ENCODE measurements at places on chromosomes 3 and 15. TPM values are rescaled to one million over a fixed set of nuclear protein-coding genes. Genes with fewer than 3 reads are reported as not detected.

Gene B3GNT5
- polyA plus RNA-seq = 9.2 TPM

Gene SLC9C1
- 0.42 TPM for polyA plus RNA-seq

Gene HRH1
- polyA plus RNA-seq = 3.0 TPM

Gene SFMBT1
- polyA plus RNA-seq = 7.8 TPM

Gene GPR149
- 0.10 TPM for polyA plus RNA-seq

Gene PDE8A
- polyA plus RNA-seq = 25.6 TPM

Gene CCNB2
- polyA plus RNA-seq = 14.1 TPM

Gene ZPLD1
- polyA plus RNA-seq = not detected

Gene CLDN11
- polyA plus RNA-seq = 1.7 TPM

DNA sequence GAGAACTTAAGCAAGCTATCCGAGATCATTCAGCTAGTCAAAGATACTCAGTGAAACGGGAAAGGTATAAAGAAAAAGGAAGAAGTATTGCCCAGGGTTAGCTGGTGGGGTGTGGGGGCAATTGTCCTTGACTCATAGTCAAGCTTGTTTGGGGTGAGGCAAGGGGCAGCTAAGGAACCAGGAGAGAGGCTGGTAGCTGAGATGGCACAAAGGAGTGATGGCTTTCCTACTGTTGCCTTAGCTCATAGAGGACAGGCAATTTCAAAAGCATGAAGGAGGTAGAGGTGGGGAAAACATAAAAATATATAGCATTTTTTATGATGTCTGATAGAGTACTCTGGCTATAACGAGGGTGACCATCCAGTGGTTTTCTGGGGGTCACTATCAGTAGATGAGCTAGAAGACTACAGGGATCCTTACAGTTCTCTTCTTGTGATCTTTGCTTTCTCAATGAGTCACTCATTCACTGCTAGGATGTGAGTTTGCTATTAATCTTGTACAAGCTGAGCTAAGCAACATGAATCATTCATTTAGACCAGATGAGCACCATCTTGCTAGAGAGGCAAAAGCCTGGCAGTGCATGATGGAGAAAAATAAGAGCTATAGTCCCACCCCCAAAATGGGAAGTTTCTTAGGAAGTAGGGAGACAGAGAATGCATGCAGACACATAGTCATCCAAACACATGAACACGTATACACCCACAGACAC lies 207.1 kb upstream of the PFN2 start:
- no peak for DNase-seq

- peak; percentile 71 for DNase-seq
Measured at GRCh38 chr3:16085884-16086608, 88.4 kb upstream of the GALNT15 start.

GRCh38 chr15:85164841-85165466 lies 183.3 kb downstream of the PDE8A start:
- DNase-seq = no peak

DNA sequence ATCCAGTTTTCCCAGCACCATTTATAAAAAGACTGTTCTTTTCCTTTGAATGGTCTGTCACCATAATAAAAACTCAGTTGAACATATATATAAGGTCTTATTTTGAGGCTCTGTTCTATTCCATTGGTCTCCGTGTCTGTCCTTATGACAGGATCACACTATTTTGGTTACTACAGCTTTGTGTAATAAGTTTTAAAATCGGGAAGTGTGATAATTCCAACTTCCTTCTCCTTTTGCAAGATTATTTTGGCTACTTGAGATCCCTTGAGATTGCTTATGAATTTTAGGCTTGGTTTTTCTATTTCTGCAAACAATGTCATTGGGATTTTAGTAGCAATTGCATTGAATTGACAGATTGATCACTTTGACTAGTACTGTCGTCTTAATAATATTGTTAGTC lies 35.7 kb downstream of the SACM1L start:
- DNase-seq = no peak

DNA sequence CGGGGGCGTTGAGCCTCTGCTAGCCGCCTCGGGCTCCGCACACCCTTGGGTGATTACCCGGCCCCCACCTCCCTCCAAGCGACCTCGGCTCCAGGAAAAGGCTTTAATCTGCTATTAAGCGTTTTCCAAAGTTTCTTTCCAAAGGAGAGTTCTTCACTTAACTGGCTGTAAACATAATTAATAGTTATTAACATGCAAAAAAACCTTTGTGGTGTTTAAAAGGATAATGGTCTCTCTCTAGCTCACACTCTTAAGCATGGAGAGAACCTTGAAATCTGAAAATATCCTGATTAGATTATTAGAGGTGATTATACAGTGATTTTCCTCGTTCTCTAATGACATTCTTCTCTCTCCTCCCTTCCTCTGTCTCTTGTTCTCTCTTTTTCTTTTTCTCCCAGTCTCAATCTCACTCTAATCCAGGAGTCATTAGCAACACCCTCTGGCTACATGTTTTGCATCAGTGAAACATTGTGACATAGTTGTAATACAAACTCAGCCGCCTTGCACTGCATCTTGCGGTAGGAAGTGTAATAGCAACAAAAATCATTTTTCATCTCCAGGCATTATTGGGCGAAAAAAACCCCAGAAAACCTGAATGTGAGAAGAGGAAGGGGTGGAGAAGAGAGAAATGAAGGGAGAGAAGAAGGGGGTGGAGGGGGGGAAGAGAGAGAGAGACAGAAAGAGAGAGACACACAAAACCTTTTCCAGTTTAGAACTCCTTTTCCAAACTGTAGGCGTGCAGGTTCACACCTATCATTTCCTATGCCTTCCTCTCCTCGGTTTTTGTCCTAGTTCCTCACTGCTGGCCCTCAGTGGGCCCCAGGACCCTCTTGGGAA lies 24.4 kb downstream of the NR2F2 start:
- DNase-seq = no peak

DNA sequence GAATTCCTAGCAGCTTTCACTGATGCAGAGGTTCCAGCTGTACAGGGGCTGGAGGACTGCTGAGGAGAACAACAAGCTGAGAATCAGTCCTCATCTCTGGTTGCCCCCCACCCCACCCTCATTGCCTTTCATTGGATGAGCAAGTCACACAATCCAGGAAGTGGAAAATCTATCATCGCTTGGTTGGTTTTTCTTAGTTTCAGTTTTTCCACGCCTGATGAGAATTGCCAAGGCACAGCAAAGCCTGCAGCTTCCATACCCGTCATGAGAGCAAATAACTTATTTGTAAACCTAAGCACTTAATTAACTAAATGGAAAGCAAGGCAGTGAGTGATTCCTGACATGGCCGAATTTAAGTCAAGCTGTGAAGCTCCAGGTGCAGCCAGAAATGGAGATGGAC lies 21.4 kb upstream of the LIPC start:
- no peak for DNase-seq

DNA sequence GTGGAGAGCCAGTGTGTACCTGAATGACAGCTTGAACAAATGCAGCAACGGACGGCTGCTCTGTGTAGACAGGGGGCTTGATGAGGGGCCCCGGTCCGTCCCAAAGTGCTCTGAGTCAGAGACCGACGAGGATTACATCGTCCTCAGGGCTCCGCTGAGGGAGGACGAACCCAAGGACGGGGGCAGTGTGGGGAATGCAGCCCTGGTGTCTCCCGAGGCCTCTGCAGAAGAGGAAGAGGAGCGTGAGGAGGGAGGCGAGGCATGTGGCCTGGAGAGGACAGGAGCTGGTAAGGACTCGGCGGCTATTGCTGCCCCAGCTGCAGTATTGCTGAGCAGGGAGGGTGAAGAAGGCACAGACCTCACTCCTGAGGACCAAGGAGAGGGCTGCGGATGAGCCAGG lies 54.4 kb upstream of the WNT7A start:
- DNase-seq = no peak

- no peak for DNase-seq
Measured at GRCh38 chr3:100941041-100941440, 52.2 kb downstream of the ABI3BP start.

GRCh38 chr15:68586274-68586961 lies 7.6 kb downstream of the CORO2B start:
- DNase-seq = no peak

DNA sequence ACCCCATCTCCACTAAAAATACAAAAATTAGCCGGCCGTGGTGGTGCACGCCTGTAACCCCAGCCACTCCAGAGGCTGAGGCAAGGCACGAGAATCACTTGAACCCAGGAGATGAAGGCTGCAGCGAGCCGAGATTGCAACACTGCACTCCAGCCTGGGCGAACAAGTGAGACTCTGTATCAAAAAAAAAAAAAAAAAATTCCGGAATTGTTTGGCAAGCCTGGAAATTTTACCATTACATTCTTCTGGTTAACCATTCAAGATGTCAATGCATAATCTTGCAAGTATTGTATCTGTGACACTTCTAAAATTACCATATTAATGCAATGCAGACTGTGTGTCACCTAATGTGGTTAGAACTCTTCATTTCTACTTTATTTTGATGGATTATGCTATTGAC lies 67.0 kb downstream of the CSNK1G1 start:
- DNase-seq = no peak

- no peak for DNase-seq
Measured at GRCh38 chr3:187334904-187335303, 33.3 kb upstream of the RTP4 start.

DNA sequence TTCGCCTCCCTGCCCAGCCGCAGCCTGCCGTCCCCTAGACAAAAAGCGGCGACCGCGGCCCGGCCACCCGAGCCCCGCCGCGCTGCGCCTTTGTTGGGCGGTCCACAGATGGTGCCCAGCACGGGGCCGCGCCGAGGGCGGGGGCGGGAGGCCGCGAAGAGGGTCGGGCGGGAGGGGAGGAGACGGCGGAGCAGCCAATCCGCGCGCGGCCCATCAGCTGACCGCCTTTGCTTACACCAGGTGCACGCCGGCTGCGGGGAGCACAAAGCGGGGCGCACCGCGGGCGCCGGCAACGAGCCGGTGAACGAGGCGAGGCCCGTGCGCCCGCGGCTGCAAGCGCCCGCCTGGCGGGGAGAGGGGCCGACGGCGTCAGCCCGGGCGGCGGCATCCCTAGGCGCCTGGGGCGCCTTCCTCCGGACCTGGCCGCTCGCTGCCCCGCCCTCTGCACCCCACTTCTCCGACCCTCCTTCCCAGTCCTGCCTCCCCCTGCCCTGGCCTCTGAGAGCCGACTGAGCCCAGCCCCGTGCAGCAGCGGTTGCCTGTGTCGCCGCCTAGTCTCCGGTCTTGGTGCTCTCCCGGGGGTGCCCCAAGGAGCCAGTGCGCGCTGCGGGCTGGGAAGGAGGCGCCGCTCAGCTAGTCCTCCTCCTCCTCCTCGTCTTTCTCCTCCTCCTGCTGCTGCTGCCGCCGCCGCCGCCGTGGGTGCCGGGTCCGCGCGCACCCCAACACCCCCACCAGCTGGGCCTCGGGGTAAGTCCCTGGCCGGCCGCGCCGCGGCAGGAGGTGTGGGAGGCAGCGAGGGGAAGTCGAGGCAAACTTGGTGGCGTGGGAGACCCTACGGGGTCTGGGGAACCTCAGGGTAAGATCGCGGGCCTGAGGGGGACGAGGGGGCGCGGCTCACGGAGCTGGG lies at the start of gene LRRN1:
TSS of gene LRRN1 (plus strand) at position 259 of the 907 bp plus-strand sequence. CDS start 45,211 bp downstream, outside the sequence.
- no peak for DNase-seq

- DNase-seq = no peak
Measured at GRCh38 chr3:49910409-49911123, 6.9 kb upstream of the MST1R start.

- DNase-seq = no peak
Measured at GRCh38 chr3:9347081-9347480, 15.8 kb upstream of the THUMPD3 start.

DNA sequence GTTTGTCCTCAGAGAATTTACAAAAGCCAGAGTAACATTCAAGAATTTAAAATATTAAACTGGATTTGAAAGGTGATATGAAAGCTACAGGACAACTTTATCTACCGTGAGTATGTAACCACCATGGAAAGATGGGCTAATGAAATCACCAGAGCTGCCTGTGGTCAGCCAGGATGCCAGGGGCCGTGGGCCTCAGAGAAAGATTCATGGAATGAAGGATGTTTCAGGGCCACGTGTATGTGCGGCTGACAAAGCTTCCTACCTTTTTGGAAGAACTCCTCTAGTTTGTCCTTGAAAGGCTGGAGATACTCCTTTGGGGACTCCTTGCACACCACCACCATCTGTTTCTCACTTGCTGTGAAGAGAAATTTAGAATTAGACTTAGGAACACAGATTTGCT lies 138.9 kb downstream of the GREM1 start:
- DNase-seq = no peak

DNA sequence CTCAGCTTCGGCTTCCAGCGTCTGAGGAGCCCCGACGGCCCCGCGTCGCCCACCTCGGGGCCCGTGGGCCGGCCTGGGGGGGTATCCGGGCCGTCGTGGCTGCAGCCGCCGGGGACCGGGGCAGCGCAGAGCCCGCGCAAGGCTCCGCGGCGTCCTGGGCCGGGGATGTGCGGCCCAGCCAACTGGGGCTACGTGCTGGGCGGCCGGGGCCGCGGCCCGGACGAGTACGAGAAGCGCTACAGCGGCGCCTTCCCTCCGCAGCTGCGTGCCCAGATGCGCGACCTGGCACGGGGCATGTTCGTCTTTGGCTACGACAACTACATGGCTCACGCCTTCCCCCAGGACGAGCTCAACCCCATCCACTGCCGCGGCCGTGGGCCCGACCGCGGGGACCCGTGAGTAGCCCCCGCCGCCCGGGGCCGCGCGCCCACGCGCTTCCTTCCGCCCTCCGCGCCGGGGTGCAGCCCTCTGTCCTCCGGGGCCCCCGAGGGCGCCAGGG lies 462 bp downstream of the EDEM1 start:
- no peak for DNase-seq

DNA sequence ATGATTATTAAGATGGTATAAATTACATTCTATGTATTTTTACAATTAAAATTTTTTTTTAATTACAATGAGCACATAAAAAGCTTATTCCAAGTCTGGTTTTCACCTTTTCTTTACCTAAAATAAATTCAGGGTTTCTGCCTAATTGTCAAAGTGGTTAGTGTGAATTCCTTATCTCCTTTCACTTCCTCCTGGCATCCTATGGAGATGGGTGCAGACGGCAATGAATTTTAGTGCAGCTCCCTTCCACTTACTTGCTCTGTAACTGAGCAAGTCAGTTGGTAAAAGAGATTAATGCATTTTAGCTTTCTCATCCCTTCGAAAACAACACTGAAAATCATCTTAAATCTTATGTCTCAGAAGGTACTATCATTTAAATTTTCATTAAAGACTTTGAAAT lies 13.1 kb downstream of the HDGFL3 start:
- no peak for DNase-seq

Data from forelimb muscle (tissue), 1 donor.